ENCODE measurements at places on chromosomes 6 and 20.

GRCh38 chr6:104621396-104621795 is 238.3 kb downstream of the HACE1 start:
- no peak for DNase-seq

DNA sequence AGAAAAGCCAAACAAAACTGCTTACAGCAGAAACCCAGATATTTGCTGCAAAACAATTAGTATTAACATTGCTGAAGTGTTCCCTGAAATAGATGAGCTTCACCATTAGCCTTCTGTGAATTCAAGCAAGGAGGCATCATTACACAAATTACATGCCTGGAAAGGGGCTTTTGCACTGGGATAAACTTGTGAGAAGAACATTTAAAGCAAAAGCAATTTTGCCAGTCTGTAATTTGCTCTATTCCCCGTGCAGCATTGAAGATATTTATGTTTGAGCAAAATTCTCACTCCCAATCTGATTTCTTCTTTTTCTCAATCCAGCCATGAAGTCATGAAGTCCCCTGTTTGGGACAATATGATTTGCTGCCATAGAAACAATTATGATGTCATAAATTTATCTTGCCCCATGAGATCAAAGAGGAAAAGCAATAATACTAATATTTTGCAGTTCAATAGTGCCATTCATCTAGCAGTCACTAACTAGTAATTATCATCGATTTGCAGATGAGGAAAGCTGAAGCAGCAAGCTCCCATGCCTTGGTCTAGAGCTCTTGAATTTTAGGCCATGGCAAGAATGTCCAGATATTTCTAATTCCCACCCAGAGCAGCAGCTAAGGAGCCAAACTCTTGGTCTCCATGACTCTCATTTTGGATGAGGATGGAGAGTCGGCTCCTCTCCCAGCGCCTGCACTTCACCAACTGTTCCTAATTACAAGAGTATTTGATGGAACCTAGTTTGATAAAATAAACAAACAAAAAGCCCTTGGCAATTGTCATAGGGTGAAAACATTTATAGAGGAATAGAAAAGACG is 49.5 kb upstream of the CCN6 start:
- DNase-seq, result no peak

DNA sequence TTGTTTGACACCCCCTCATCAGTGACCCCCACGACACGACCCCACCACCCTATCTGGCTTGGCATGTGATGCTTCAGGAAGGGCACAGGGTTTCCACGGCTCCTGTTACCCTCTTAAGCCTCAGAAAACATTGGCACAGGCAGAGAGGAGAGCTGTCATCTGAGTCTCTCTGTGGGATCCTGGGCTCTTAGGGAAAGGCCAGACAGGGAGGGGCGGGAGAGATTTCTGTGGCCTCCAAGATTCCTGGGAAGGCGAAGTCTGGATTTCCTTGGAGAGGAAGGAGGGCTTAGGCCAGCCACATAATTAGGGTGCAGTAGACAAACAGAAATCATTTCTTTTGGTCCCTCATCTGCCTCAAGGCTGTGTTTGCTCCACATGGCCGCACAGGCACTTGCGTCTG is 191.6 kb upstream of the SNX9 start:
- no peak for DNase-seq

DNA sequence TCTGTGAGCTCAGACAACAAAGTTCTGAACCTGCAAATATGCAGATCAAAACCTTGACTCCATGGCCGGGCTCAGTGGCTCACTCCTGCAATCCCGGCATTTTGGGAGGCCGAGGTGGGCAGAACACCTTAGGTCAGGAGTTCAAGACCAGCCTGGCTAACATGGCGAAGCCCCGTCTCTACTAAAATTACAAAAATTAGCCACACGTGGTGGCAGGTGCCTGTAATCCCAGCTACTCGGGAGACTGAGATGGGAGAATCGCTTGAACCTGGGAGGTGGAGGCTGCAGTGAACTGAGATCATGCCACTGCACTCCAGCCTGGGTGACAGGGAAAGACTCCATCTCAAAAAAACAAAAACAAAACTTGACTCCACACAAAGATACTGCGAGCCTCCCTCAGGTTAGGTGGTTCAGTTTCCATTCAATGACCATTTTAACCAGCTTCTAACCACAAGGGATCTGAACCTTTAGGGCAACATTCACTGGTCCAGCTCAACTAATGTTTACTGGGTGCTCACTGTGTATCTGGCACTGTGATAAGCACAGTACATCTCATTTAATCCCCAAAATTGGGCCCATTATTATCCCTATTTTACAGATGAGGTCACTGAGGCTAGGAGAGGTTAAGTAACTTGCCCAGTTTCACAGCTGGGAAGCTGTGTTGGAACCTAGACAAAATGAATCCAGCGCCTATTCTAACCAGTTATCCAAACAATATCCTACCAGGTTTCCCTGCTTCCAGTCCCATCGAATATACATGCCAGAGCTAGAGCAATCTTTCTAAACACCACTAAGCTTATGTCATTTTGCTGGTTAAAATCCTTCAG is 1.8 kb downstream of the SNRPB start:
- DNase-seq, result no peak

DNA sequence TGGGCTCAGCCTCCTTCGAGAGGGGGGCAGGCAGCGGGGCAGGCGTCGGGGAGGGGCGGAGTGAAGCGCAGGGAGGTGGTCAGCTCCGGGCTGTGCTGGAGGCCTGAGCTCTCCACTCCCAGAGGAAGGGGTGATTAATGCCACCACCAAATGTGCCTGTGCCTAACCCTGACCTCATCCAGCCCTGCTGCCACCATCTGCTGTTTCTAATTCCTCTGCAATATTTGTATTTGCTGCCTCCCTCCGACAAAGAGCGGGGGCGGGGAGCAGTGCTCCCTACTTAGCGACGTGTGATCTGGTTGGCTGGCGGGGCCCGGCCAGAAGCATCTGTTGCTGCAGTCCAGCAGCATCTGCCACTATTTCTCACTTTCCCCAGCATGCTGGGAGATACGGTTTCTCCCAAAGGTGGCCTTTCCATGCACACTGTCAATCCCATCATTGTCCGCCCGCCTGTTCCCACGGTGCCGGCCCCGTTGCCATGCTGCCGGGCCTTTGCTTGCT is 47.0 kb downstream of the DLL1 start:
- peak; percentile 78 for DNase-seq

DNA sequence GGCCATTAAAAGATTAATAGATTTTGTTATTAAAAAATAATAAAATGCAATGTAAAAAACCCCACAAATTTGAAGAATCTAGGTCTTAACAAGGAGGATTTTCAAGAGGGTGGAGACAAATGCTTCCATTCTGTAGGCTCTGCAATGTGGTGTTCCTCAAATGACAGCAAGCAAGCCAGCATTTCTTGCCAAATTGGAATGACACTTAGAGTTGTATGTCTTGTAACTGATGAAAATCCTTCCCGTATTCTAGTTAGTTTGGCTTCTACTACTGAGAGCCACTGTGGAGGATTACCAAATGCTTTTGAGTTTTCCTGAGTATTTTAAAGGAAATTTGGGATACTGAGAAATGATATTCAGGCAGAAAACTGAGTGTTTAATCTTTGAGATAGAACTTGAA is 1225.5 kb upstream of the CITED2 start:
- no peak for DNase-seq
